H7 (cell line): ENCODE measurements at places on chromosomes 1 and 21.

- DNase-seq = peak; percentile 86
Measured at GRCh38 chr1:47755101-47755990, 241.8 kb downstream of the TRABD2B start.

DNA sequence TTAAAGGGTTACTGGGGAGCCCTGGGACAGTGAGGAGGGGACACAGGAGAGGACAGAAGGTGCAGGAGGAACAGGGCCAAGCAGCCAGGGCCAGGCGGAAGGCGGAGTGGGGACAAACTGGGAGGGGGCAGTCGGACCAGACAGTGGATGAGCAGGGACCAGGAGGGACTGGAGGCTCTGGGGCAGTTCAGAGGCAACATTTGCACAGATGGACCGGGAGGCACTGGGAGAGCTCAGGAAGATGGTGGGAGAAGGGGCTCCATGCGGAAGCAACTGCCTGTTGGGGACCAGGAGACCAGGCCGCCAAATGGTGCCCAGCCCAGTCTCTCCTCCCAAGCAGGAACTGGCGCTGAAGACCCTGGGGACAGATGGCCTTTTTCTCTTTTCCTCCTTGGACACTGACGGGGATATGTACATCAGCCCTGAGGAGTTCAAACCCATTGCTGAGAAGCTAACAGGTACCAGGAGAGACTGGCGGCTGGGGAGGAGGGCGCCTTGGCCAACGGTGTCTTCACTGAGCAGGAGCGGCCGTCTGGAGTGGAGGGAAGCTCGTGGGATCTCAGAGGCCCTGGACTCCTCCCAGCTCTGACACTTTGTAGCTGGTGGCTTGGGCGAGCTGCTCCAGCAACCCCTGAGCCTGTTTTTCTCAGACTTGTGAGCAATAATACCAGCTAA is 847 bp downstream of the SELENON start:
- peak; percentile 54 for DNase-seq

DNA sequence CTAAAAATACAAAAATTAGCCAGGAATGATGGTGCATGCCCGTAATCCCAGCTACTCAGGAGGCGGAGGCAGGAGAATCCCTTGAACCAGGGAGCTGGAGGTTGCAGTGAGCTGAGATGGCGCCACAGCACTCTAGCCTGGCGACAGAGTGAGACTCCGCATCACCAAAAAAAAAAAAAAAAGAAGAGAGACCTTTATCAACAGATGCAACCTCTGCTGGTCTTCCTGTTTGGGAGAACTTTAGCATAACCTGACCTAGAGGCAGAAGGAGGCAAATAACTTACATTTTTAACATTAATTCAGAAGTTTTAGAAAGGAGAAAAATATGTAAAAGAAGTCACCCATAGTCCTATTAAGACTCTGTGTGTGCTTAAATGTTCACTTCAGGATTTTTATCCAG is 32.4 kb downstream of the SLAMF1 start:
- DNase-seq = no peak

GRCh38 chr21:17428980-17429379 is 83.9 kb upstream of the CXADR start:
- DNase-seq = no peak

DNA sequence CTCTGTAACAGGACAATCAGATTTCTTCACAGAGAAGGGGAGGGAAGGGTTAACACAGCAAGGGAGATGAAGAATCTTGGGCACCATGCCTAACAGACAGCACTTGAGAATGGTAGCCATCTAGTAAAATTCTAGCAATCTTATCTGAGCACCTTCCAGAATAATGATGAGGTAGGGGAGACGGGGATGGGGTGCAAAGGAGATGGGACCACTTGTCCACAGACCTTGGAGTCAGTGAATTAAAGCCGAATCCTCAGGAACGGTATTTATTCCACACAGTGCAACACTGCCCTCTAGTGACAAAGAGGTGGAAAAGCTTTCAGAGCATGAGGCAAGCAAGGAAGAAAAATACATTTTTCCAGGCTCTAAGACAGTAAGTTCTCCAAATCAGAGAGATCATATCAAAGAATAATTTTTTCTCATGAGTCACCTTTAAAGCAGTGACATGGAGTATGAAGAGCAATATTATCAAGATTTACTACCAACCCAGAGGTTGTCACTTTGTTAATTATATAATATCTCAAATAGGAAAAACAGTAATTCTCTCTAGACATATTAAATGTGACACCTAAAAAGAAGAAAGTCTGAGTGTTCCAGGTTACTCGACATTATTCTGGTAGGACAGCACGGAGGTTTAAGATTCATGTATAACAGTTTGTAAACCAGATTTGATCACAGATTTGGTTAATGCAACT is 43.3 kb upstream of the LPAR3 start:
- DNase-seq = peak; percentile 41

- no peak for DNase-seq
Measured at GRCh38 chr1:84776639-84777038, 86.4 kb upstream of the SSX2IP start.

DNA sequence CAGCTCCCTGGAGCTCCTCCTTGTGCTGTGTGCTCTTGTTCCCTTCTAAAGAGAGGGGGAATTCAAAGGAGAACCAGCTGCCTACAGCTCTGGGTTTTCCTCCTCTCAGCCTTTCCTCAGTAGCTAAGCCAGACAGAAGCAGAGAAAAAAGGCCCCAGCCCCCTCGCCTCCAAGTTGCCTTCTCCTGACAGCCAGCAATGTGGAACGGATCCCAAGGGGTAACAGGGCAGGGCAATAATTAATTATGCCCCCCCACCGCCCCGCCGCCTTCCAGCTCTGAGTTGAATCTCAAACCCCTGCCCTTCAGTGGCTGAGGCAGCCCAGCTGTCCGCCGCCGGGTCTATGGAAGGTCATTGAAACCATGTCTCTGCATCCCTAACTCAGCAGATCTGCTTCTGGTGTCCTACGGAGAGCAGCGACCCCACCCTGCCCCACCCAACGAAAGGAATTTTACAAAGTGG is 69.0 kb upstream of the GOLT1A start:
- no peak for DNase-seq

DNA sequence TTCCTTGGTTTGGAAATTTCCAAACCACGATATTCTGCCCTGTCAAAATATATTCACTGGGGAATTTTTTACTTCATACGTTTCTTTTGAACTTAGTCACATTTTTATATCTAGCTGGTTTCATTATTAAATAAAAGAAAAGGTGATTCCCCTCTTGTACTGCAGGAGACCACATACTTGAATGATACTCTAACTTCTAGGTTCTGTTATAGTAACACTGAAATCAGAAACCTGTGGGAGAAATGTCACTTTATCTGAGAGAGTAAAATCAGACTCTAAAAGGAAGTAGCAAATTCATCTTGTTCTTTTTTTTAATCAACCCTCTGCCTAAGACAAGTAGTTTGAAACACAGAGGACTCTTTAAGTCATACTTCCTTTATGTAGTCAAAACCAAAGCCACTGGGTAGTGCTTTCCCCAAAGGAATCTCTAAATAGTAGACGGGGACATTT is 34.4 kb downstream of the MRPL39 start:
- DNase-seq = no peak

DNA sequence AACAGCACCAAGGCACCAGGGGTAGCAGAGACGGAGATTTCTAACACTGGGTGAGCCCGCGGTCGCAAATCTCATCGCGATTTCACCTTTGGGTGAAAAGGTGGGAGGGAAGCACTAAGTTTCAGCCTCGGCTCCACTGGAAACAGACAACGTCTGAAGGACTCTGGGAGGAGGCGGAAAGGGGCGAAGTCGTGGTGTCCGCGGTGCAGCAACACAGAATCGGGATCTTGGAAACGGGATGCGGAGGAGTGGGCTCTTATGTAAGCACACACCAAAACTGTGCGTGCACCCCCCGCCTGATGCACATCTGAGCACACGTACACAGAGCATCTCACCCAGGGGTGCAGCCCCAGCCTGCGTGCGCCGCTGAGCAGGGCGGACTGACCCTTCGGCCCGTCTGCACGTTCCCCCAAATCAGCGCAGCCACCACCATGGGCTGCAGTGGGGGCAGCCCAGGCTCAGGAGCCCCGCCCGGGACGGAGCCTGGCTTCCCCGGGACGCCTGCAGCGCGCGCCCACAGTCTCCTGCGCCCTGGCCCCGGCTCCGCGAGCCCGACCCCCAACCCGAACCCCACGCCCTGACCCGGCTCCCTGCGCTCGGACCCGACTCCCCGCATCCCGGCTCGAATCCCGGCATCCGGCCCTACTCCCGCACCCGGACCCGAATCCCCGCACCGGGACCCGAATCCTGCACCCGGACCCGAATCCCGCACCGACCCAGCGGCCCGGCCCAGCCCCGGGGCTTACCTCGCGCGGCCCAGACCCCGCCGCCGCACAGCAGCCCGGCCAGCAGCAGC is 670 bp downstream of the CLSTN1 start:
- peak; percentile 76 for DNase-seq

GRCh38 chr21:27498025-27498424 is 531.1 kb upstream of the ADAMTS5 start:
- no peak for DNase-seq

GRCh38 chr21:36888466-36888865 is 78.0 kb downstream of the HLCS start:
- DNase-seq = no peak

DNA sequence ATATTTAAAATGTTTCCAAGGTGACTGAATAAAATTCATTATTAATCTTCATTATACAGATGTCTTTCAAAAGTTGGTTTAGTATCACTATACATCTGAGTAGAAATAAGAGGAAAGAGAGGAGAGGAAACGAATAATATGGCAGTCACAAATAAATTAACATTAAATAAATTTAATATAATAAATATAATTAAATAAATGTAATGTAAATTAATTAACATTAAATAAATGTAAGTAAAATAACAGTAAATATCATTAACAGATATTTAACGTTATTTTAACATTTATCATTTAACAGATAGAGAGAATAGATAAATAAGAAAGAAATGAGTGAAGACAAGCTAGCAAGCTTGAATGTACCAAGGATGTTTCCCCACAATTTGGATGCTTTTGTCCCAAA is 592.7 kb downstream of the NEGR1 start:
- no peak for DNase-seq

- no peak for DNase-seq
Measured at GRCh38 chr1:35386959-35387358, 118.5 kb downstream of the ZMYM4 start.

GRCh38 chr1:153494976-153495535 is 34.6 kb upstream of the S100A7 start:
- DNase-seq = peak; percentile 88
